Kidney tubule cell (primary cell): ENCODE measurements at places on chromosomes 1 and 21.

- no peak for DNase-seq
These were observed 22.3 kb upstream of the C1orf105 start for GRCh38 chr1:172398193-172398592.

- peak; percentile 51 for DNase-seq
These were observed 444.8 kb downstream of the KIF26B start for GRCh38 chr1:245599371-245600174.

DNA sequence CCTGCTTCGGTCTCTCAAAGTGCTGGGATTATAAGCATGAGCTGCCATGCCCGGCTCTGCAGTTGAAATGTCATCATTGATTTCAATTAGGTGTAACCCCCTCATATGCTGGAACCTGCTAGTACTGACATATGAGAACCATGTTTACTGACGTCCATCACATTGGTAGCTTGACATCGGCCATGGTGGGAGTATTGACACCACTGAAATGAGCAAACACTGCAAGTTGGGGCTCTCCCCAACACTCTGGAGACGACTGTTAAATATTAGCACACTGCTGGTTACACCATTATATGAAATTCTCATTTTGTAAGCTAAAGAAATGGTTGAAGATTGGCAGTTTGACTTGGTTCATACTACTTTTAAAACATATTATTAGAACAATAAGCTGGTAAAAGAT lies 63.7 kb downstream of the CNST start:
- no peak for DNase-seq

DNA sequence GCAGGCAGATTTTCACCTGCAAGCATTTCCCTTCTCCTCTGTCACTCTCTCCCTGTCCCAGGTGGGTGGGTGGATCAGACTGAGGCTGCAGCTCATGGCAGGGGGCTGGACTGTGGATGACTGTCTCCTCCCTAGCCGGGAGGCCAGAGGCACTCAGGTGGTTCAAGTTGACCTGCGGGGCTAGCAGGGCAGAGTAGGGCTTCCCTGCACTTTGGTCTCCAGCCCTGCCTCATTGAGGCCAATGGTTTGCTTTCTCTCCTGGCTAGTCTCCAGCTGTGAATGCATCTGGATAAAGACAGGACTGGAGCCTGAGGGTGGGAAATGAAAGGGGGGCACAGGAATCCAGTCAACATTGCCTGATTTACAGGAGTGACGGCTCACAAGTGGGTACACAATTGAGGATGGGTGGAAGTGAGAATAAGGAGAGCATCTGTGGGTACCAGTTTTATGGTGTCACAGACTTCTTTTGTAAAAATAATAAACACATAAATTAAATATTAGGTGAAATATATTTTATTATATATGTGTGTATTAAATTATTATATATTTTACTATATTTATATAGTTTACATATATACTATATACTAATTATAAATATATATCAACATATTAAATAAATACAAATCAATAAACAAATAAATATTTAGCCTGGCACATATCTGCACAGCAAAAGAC lies 25.6 kb downstream of the RUNX1 start:
- no peak for DNase-seq

GRCh38 chr21:42145569-42146272 lies 73.2 kb upstream of the ABCG1 start:
- peak; percentile 53 for DNase-seq

DNA sequence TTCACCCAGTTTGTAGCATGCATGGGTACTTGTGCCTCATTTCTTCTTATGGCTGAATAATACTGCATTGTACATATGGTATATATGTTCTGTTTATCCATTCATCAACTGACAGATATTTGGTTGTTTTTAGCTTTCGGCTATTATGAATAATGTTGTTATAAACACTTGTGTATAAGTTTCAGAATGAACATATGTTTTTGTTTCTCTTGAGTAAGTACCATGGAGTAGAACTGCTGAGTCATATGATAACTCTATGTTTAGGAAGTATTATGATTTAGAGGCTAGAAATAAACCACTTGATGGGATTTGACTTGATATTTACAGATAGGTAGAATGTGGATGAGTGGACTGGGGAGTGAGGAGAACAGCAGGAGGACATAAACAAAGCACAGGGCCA lies 48.6 kb downstream of the WNT2B start:
- DNase-seq: no peak
